Motor neuron (in vitro differentiated cells): ENCODE measurements at places on chromosomes 3 and 15. TPM values are rescaled to one million over a fixed set of nuclear protein-coding genes. Genes with fewer than 3 reads are reported as not detected.
A peak's percentile ranks its signal among the peaks of the same experiment; 100 is the strongest.

DNA sequence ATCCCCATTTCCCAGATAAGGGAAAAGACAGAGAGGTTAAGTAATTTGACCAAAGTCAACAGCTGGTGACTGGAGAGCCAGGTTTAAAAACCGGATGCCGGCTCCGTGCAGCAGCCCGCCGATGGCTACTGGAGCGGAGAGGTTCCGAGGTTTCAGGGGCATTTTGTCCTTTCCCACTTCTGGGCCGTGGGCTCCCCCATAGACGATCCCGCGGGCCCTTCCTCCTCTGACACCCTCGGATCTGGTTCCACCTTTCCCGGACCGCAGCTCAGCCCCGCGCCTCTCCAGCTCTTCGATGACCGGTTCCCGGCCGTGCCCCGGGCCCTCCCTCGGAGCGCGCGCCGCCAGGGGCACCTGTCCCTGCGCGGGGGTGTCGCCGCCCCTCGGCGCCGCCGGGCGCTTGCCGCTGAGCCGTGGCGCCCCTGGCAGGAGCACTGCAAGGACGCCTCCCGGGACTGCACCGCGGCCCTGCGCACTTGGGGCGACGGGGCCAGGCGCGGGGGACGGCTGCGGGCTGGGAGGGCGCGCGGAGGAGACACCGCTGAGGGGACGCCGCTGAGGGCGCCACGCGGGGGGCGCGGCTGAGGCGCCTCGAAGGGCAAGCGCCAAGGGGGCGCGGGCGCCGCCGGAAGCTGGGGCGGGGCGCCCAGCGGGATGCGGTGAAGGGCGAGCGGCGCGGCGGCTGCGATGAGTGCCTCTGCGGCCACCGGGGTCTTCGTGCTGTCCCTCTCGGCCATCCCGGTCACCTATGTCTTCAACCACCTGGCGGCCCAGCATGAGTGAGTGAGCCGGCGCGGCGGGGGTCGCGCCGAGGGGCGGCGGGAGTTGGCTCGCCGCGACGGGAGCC lies at the start of gene TM6SF1:
TSS of gene TM6SF1 (plus strand) at position 652 of the 847 bp plus-strand sequence. CDS start at position 688, 36 bp downstream.
- peak; percentile 75 for ATAC-seq

DNA sequence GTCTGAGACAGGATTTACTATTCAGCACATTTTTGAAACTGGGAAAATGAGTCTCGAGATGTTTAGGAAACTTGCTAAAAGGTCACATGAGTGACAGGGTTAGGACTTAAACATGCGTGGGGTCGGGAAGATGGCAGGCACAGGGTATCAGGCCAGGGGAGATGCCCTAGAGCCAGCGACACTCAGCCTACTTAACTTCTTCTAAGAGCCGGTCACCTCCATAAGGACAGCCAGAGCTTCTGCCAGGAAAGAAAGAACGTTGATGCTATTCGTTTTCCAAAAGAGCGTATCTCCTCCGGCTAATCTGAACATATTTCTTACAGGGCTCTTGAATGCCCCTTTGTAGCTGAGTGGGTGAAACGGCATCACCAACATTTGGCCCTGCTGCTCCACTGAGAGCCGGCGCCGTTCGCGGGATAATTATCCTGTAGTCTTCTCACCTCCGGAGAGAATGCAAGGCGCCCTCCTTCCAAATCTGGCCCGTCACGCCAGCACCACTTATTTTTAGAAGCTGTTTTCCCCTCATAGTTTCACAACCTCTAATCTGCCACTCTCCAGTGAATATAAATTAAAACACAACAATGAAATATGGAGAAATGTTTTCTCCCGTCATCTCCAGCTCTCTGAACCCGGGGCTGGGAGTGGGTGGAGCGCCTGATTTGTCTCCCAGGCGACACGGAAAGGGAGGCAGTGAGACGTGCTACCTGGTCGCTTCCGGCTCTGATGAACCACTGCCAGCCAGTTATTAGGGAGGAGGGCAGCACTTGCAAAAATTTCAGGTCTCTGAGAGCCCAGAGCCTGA lies 58.5 kb downstream of the LIPC start:
- no peak for ATAC-seq

DNA sequence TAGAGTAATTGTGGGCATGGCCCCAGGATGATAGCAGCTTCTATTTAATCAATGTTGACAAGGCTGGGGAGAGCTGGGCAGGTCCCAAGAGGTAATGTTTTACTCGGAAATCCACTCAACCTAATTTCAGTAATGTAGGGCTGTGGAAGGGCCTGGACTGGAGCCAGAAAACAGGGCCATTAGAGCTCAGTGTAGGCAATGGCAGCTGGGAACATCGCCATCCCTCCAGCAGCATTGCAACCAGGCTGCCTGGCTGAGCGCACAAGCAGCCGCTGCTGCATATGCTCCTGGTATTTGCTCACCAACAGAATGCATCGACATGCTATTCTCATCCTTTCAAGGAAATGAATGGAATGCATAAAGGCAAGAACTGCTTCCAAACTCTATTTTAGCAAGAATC lies 90.0 kb downstream of the GAP43 start:
- ATAC-seq = peak; percentile 91

DNA sequence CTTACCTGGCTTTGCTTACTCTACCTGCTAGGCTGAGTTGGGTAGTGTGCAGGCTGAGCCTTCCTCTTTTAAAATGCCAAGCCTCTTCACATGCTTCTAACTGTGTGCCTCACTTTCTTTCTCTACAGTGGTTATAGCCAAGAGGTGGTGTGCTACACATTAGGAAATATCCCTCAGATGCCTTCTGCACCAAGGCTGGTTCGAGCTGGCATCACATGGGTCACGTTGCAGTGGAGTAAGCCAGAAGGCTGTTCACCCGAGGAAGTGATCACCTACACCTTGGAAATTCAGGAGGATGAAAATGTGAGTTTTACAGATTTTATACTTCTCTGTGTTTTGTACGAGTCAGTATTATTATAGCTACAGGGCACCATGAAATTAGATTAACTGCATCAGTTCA lies 117.8 kb downstream of the GHSR start:
- ATAC-seq = no peak

GRCh38 chr15:57218826-57219576 lies 157.3 kb upstream of the CGNL1 start:
- peak; percentile 93 for ATAC-seq

DNA sequence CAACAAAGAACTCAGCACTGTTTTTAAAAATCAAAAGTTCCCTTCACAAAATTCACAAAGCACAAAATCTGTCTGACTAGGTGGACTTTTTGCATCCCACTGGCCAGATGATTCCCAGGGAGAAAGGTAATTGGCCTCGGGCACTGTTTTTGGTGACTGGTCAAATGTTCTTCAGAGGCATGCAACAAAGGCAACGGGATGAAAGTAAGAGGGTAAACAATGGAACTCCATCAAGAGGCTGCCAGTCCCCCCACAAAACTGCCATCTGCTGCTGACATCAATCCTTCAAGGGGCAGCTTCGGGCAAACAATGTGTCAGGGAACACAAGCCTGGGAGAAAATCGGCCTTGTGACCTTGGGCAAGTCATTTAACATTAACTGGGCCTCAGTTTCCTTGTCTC lies 3.3 kb downstream of the SRGAP3 start:
- no peak for ATAC-seq

GRCh38 chr3:54760201-54760600 lies 167.7 kb downstream of the LRTM1 start:
- ATAC-seq = no peak

DNA sequence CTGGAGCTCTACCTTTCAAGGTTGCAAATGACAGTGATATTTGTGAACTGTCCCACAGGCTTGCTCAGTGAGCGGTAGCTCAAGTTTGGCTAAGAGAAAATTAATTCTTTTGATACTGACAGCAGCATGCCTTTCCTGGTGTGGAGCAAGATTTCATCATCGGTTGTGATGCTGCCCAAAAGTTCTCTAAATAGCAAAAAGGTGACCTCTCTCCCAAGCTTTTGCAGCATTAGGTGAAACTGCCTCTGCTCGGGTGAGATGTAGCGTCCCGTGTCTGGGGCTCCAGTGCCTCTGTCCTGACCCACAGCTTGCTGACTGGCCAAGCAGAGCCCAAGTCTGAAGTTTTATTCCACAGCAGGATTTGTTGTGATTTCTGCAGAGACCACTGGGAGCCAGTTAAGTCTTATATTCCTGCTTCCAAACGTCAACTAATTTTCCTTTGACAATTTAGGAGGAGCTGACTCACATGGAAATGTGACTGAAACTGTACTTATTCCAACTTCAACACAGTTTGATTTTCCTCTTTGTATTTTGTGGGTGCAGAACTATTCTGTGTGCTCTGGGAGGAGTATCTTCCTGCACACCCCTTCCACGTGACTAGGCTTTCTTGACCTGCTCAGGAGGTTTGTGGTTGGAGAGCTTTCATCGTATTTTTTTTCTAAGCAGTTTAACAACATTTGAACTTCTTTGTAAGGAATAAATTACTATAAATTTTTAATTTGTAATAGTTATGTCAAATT lies 5.9 kb downstream of the SYNM start:
- ATAC-seq = no peak

DNA sequence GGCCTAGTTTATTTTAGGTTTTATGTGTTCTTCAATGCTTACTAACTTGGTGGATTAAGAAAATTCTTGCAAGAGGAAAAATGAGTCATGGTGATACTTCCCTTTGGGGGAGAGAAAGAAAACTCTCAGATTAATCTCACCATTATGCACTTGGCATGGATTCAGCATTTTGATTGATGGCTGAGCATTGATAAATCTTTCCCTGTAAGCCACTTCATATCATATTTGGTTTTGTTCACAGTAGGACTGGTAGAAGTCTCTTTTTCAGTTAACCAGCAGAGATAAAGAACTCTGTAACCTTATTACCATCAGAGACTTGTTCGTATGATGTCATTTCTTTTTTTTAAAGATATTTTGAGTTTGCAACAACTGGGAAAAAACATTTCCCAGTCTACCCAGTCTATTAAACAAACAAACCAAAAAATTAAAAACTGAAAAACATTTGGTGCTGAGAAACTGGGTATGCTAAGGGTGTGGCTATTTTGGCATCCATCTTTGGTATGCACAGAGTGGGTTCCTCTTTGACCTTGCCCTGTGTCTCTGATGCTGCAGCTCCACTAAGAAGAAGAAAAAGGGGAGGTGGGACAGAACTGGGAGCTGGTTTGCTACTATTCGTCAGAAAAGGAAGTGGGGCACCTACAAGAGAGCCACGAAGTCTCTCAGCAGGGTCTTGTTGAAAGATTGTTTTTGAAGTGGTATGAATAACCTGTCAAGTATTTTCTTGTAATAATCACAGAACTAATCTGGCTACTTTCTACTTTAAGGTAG lies 17.2 kb downstream of the TMOD3 start:
- no peak for ATAC-seq

- no peak for ATAC-seq
These were observed 1.8 kb downstream of the CLCN2 start for GRCh38 chr3:184359610-184360009.

DNA sequence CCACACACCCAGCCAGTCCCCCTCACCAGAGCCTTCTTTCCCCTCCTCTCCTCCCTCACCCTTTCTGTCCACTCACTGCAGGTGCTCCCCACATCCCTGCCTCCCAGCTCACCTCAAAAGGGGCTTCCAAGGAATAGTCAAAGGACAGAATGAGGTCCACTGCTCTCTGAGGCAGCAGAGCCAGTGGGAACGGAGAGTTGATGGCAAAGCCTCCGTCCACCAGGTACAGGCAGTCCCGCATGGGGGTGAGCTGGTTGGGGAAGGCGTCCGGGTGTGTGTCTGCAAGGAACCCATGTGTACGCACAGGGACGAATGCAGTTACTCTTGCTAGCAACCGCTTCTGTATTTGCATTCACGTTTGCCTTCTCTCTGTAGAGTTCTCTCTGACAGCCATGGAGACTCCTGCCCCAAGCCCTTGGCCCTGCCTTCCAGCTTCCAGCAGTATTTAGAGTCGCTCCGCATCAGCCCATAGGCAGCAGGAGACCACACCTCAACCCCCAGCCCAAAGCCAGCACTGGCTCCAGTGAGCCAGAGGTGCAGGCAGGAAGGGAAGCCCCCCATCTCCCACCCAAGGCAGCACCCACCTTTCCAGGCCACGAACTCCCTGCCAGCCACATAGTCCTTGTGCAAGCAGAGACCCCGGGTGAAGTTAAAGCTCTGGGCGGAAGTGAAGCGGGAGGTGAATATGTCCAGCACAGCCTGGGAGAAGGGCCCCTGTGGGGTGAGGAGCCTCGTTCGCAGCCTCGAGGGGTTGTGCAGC lies 12.4 kb downstream of the PLA2G4F start:
- ATAC-seq = no peak

DNA sequence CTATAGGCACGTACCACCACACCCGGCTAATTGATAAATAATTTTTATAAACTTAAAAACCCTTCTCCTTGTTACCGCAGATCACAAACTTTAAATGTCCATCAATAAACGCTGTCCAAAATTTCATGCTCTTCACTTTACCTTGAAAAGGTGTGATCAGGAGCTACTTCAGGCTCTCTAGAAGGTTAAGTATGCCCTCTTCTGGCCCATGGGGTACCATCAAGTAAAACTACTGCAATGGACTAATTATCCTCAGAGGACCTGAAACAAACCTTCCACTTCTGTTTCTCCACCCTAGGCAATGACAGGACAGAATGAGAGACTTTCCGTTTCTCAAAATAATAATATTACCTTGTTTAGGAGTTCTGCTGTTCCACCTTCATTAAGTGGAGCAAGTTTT lies 9.2 kb downstream of the LZTFL1 start:
- ATAC-seq = no peak

- peak; percentile 26 for ATAC-seq
These were observed 1044.5 kb downstream of the NTRK3 start for GRCh38 chr15:87212041-87212440.

- ATAC-seq = no peak
These were observed 829 bp downstream of the RNF7 start for GRCh38 chr3:141738891-141739363.

- no peak for ATAC-seq
These were observed 19.9 kb upstream of the LRRC58 start for GRCh38 chr3:120369037-120369467.

The SH2D7 gene
- 0.92 and 1.1 TPM in 2 replicates for total RNA-seq

The FBXL22 gene
- total RNA-seq = 1.7 and 1.8 TPM in 2 replicates

The ATP13A4 gene
- 5.6 and 7.2 TPM in 2 replicates for total RNA-seq

The GSK3B gene
- total RNA-seq = 25.5 and 29.0 TPM in 2 replicates

The WDR6 gene
- 95.0 and 140 TPM in 2 replicates for total RNA-seq

The SI gene
- not detected in 2 replicates for total RNA-seq
